ENCODE measurements at places on chromosomes 2 and 18.

- no peak for DNase-seq
Measured at GRCh38 chr2:226611944-226612318, 187.7 kb downstream of the IRS1 start.

DNA sequence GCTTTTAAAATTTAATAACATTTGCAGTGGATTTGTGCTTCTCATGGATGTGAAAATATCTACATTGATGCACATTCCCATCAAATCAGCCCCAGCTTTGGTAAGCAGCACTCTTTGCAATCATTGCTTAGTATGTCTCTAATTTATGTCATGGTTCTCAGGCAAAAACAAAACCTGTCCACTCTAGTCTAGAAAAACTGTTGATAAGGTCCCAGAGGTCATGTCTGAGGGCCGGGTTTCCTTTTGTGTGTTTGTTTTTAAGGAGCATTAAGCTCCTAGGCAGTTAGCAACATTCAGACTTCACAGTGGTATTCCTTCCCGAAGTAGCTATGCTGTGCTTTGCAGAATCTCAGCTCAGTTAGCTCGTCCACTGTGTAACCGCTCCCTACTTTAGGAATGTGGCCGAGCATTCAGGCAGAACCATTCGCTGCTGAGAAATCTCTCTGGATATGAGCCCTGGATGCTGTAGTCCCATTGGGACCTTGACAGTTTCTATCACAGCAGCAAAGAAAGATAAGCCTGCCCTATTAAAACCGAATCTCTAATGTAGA is 4.0 kb downstream of the DIPK1C start:
- DNase-seq: no peak

GRCh38 chr2:240298803-240299709 is 136.4 kb upstream of the GPC1 start:
- DNase-seq: no peak

DNA sequence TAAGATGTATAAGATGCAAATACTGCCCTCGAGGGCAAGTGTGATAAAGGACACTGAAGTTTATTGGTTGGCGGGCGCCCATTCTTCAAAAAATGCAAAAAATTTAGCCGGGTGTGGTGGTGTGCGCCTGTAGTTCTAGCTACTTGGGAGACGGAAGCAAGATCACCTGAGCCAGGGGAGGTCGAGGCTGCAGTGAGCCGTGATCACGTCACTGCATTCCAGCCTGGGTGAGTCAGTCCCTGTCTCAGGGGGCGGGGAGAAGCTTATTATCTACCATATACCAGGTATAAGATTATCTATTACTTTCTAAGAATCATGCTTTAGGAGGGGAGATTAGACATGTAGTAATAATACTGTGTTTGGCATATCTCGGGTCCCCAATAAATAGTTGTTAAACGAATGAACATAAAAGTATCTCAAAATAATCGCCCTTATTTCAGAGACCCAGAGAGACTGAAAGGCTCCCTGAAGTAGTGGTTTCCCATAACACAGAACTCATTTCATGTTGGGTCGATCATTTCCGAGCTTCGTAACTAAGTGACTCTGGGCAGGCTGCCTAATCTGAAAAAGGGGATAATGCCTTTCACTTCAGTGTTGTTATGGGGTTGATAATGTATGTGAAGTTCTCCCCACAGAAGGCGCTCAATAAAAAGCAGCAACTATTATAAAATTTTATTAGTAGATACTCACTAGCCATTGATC is 1.2 kb upstream of the SELENOI start:
- DNase-seq: peak; percentile 10

- no peak for DNase-seq
Measured at GRCh38 chr2:101081375-101081907, 69.7 kb downstream of the TBC1D8 start.

GRCh38 chr2:70062270-70062669 is 25.0 kb upstream of the PCBP1 start:
- no peak for DNase-seq

DNA sequence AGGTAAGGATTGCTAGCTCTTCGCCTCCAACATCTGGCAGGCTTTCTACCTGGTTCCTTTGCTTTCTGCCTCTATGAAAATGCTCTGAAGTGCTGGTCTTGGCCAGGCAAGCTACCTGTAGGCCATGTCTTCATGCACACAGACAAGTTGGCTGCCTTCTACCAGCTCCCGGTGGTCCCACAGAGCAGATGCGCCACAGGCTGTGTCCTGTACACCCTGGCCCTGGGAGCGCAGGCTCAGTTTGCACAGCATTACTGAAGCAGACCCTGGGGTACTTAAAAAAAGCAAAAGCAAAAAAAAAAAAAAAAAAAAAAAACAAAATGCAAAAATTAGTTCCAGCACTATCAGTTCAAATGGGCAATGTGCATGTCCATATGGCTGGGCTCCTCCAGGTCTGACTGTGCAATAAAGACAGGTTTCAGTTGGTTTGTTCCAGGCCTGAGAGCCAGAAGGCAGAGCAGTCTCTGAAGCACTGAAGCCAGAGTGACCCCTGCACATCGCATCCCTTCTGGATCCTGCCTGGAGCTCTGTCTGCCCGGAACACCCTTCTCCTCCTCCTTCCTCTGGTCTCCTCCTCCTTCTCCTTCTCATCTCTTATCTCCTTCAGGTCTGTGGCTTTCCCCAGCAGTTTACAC is 288.0 kb upstream of the REV1 start:
- no peak for DNase-seq
